D721Med (cell line): ENCODE measurements at places on chromosomes 3 and 15.

- DNase-seq, result no peak
Measured at GRCh38 chr15:101158166-101159095, 93.4 kb downstream of the CHSY1 start.

DNA sequence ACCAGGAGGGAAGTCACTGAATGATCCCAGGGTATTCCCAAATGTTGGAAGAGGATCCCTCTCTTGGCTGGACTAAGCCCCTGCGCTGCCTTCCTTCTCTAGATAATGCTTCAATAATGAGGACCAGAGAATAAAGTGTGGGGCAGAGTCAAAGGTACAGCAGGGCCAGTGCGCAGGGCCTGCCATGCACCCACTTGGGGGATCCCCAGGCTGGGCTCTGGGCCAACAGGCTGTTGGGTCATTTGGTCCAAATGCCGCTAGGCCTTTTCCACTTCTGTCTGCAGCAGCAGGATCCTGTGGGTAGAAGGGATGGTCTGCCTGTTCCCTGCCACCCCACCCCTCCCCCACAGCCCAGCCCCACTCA is 5.7 kb upstream of the CLK3 start:
- DNase-seq, result no peak

DNA sequence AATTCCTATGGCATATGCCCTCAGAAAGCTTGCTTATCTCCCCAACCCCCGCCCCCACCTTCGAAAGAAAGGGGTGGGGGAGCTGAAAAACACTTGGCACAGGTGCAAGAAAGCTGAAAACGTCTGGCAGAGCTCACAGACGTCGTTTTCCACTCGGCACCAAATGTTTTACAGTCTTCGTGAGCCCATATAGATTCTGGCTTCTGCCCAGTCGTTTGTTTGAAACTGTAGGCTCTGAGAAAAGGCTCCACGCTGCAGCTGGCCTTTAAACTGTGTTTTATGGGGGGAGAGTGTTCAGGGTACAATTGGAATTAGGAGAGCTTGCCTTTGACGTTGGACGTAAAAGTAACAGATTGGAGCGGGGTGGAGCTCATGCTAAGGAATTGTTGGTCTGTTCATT is 130.3 kb downstream of the MDFIC2 start:
- no peak for DNase-seq

DNA sequence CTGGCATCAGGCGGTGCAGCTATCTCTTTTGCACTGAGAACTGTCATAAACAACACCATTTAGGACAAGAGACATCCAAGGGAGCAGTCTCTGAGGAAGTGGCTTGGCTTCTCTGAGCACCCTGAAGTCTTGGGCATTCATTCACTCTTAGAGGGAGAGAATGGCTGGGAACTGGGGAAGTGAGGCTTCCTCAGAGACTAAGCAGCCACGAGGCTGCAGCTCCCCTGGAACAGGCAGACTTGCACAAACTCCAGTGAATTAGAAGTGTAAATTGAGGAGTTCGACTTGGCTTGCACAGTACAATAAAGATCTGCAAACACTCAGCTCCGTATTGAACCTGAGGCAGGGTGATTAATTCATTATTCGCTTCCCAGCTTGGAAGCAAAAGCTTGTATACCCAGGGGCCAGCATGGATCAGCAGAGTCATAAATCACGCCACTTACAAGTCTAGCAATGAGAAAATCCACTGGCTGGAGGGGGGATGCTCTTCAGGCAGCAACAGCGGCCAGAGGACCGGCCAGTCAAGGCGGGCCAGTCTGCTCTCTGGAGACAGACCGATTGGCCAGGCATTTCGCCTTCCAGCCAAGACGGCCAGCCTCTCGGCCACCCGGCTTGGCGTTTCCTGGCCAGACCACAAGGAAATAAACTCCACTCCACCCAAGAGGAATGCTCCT is 118.8 kb upstream of the ADPGK start:
- DNase-seq, result no peak

DNA sequence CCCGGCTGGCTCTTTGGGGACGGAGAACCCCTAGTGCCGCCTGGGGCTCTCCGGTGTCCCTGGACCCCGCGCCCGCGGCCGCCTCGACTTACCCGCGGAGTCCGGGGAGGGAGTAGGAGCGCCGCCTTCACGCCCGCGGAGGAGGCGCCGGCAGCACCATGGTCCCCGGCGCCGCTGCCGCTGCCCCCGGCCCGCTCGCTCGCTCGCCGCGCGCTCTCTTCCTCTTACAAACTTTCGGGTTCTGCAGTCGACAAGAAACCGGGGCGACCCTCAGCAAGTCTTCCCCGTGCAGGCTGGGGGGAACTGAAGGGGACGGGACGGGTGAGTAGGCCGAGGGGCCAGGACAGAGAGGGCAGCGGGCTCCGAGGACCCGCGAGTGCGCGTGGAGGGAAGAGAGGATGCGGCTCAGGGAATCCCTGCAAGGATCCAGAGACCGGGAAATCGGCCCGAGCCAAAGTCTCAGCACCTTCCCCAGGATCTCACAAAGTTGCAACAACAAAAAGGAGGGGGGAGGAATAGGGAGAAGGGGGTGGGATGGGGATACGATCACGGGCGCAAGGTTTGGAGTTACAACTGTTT is 2.0 kb downstream of the FOXP1 start:
- DNase-seq, result no peak

- no peak for DNase-seq
Measured at GRCh38 chr3:172853921-172854666, 103.6 kb downstream of the ECT2 start.

GRCh38 chr3:22858486-22858885 is 344.6 kb upstream of the UBE2E2 start:
- no peak for DNase-seq

GRCh38 chr3:138203938-138204337 is 16.8 kb downstream of the ARMC8 start:
- DNase-seq, result no peak

- DNase-seq, result no peak
Measured at GRCh38 chr3:131387796-131388489, 6.4 kb downstream of the NUDT16 start.

DNA sequence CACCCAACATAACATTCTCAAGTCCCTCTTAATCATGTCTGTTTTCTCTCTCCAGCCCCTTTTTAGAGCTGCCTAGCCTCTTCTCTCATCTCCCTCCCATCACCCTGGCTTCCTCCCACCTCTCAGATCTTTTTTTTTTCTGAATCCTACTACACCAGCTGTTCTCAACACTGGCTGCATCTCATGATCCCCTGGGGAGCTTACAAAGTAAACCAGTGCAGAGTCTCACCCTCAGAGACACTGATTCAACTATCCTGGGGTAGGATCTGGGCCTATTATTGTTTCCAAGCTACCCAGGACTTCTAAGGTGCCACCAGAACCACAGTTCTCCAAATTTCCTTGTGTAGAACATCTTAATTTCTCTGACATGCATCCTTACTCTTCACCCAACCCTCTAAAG is 50.3 kb upstream of the ACAN start:
- DNase-seq, result no peak

DNA sequence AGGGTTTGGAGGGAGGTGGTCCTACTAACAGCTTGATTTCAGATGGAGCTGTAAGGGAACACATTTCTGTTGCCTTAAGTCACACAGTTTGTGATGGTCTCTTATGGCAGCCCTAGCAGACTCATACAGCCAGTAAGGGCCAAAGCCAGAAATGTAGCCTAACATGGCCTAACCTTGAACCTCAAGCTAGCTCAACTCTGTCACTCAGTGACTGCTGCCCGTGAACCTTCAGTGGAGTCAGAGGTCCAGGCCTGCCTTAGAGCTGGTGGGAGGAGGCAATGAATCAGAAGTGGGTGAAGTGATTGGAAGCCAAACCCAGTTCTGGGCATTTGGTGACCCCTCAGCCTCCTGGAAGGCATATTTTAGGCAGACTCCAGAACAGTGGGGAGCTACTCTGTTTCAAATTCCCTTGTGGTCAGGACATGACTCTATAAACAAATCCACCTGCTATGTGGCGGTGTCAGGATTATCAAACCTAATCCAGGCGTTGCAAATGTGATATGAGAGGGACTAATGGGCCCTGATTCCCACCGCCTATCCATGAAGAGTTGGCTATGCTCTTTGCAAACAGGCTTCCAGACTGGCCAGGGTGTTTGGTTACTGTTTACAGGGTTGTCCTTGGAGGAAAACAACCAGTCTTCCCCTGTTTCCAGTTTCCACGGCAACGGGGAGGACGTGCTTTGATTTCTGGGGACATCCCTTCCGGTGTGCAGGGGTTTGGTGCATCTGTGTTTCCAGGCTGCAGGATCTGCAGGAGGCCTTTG is 105.9 kb upstream of the AGBL1 start:
- DNase-seq, result no peak

DNA sequence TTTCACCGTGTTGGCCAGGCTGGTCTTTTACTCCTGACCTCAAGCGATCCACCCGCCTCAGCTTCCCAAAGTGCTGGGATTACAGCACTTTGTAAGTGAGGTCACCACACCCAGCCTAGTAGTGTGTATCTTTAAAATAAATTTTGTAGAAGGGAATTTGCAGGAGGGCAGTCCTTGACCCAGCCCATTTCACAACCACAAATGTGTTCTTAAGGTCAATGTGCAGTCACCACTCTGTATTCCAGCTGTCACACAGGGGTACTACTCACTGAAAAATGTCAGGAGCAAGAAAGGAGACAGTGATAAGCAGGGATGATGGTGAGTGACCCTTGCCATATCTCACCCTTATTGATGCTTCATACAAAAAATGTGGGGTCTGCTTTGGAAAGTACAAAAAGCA is 98.5 kb downstream of the FRMD5 start:
- no peak for DNase-seq

- no peak for DNase-seq
Measured at GRCh38 chr15:94838281-94838680, 606.9 kb downstream of the MCTP2 start.

DNA sequence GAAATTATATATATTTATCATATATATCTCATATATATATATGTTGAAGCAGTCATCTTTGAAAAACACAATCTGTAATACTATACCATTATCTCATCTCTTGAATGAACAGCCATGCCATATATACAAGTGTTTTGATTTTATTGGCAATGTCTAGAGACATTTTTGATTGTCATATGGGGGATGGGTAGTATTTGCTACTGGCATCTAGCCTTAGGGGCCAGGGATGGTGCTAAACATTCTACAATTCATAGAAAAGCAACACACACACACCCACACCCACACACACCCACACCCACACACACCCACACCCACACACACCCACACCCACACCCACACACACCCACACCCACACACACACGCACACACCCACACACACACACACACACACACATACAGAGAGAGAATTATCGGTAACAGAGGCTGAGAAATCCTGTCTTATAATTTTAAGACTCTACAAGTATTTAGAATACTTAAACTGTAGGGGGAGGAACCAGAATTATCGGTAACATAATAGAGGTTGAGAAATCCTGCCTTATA is 11.1 kb upstream of the PIK3R4 start:
- no peak for DNase-seq

DNA sequence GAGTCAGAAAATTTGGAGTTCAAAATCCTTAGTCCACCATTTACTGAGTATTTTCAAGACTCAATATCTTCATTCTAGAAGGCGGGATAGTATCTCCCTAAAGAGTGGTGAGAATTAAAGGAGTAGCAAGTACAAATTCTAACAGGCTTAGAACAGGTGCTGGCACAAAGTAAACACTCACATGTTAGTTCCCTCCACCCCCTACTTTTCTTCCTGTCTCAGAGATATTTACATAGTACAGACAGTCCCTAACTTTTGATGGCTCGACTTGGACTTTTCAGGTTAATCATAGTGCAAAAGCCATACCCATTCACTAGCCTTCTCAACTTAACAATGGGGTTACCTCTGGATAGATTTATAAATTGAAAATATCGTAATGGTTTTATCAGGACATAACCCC is 476.2 kb upstream of the RASGRP1 start:
- no peak for DNase-seq

DNA sequence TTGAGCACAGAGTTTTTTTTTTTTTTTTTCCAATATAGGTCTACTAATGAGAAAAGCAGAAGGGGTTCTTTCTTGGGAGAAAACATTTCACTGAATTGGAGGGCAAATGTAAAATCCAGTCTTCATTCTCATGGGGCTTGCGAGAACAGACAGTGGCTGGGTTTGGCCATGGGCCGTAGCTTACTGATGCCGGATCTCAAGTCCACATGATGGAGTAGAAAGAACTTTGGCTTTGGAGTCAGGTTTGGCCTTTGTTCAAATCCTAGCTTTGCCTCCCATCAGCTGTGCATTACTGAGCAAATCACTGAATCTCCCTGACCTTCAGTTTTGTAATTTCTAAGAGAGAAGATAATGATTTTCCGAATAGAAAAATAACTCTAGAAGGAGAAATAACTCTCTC is 59.7 kb downstream of the LMCD1 start:
- DNase-seq, result no peak

DNA sequence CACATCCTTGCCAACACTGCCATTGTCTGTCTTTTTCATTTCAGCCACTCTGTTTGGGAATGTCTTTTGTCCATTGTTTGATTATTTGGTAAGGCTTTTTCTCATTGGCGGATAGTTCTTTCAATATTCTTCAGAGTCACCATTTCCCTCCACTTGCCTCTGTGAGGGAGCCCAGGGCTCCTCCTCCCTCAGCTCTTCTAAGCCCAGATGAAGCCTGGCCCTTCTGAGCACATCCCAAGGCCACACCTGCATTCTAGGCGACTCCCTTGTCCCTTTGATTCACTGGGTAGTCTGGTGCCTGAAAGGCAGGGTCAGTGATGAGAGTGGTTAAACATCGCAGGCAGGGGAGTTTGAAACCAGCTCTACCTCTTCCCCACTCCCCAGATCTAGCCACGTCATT is 12.4 kb upstream of the LTF start:
- DNase-seq, result no peak

DNA sequence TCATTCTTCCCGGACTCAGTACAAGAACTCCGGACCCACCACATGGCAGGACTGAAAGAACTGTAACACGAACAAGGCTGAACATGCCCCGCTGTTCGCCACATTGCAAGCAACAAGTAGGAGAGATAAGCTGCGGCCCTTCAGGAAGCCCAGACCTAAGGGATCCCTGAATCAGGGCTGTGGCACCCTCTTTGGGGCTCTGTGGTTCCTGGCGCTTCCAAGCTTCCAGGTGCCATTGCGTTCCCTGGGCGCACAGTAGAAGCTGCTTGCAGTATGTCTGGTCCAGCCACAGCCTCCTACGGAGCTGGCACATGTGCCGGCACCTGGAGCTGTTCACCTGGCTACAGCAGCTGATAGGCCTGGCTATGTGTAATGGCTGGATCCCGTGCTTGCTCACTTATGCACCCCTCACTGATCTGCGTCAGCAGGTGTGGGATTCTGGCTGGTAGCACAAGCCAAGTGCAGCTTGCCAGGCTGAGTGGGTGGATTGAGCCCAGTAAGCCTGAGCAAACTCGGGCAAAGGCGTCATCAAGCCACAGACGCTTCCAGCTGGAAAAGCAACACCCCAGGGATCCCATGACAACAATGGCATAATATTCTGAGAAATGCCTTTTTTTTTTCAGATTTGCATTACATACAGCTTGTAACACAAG is 748.6 kb upstream of the GBE1 start:
- DNase-seq, result no peak

- DNase-seq, result no peak
Measured at GRCh38 chr3:179068779-179069530, 2.7 kb downstream of the ZMAT3 start.

DNA sequence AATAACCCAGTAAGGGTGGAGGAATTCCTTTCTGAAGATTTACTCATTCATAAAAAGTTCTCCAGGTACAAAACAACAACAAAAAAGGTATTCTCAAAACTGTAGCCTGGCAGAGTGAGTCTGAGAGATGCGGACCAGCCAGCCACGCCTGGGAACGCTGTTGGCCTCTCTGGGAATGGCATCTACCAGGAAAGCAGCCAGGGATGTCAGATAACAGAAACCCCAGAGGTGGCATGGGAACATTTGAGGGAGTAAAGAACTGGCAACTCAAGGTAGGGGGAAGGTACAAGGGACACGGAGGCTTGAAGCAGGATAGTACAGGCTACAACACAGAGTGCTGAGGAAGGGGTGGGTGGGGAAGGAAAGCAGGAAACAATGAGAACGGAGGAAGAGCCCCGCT is 7.1 kb upstream of the AP3S2 start:
- no peak for DNase-seq
